NCI-H460 (cell line): ENCODE measurements at places on chromosomes 1 and 21. TPM values are rescaled to one million over a fixed set of nuclear protein-coding genes. Genes with fewer than 3 reads are reported as not detected.
A peak's percentile ranks its signal among the peaks of the same experiment; 100 is the strongest.

- no peak for DNase-seq
Observed at GRCh38 chr1:41613689-41614574, 129.4 kb upstream of the EDN2 start.

DNA sequence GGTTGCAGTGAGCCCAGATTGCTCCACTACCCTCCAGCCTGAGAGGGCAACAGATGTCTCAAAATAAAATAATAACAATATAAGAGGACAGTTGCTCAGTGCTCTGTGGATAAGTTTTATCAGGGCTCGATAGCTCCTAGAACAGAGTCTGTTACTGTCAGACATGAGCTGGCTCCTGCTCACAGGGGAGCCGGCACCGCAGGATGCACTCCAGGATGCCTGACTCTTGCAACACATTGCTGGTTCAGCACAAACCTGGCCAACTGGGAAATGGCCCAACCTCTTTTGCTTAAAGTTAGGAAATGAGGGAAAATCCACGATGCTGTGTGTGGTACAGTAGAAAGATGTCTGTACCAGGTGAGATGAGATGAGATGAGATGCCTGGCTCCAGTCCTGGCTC is 5.8 kb upstream of the CTSE start:
- DNase-seq: no peak

- no peak for DNase-seq
Observed at GRCh38 chr1:36481771-36482723, 666 bp downstream of the CSF3R start.

- no peak for DNase-seq
Observed at GRCh38 chr1:65355031-65355712, 45.8 kb downstream of the DNAJC6 start.

DNA sequence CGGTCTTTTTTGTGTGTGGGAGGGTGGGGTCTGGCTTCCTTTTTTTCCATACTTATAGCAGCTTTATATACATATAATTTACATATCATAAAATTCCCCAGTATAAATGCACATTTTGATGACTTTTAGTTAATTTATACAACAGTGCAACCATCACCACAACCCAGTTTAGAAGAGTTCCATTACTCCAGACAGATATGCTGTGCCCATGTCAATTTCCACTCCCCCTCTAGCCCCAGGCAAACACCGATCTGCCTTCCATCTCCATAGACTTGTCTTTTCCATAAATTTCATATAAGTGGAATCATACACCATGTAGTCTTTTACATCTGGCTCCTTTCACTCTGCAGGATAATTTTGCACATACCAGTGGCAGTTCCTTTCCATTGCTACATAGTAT is 139.2 kb upstream of the SYT6 start:
- no peak for DNase-seq

DNA sequence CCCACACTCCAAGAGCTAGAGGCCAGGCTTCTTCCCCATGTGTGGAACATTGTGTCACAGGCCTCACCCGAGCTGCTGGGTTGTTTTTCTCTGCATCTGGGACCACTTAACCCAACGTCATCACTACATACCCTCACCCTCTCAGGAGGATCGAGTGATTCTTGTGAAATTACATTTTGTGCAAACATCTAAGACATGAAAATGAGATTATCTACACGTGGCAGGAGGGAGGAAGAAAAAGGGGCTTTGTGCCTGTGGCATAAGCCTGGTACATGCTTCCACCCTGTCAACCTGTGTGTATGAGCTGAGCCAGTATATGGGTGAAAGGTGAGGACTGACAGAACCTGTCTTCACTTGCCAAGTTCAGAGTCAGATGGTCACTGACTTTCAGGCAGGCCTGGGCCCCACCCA is 1.6 kb downstream of the CPT2 start:
- DNase-seq: no peak

GRCh38 chr1:25811384-25812082 is 8.2 kb upstream of the MTFR1L start:
- DNase-seq: no peak

GRCh38 chr1:78004719-78005447 is at the start of gene DNAJB4:
Gene DNAJB4 (plus strand): TSS chr1:78004939. CDS start chr1:78005111, 172 bp downstream.
- peak; percentile 96 for DNase-seq

- no peak for DNase-seq
Observed at GRCh38 chr21:16773206-16773605, 739.6 kb upstream of the CXADR start.

- DNase-seq: no peak
Observed at GRCh38 chr21:41760411-41760810, 6.4 kb downstream of the RIPK4 start.

GRCh38 chr1:102241431-102242338 is 245.0 kb upstream of the OLFM3 start:
- no peak for DNase-seq

DNA sequence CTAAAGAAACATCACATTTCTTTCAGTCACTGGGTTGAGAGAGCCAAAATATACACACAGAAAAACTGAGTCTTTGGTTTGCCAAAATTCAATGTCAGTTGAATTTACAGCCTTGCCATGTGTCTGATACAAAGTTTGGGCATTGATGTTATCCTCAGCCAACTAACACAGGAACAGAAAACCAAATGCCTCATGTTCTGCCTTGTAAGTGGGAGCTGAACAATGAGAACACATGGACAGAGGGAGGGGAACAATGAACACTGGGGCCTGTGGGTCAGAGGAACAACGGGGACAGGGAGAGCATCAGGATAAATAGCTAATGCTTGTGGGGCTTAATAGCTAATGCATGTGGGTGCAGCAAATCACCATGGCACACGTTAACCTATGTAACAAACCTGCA is 39.6 kb upstream of the C21orf91 start:
- no peak for DNase-seq

GRCh38 chr1:69987881-69988280 is 217.5 kb downstream of the LRRC40 start:
- DNase-seq: no peak

GRCh38 chr1:145751491-145752037 is 32.3 kb downstream of the CD160 start:
- DNase-seq: no peak

DNA sequence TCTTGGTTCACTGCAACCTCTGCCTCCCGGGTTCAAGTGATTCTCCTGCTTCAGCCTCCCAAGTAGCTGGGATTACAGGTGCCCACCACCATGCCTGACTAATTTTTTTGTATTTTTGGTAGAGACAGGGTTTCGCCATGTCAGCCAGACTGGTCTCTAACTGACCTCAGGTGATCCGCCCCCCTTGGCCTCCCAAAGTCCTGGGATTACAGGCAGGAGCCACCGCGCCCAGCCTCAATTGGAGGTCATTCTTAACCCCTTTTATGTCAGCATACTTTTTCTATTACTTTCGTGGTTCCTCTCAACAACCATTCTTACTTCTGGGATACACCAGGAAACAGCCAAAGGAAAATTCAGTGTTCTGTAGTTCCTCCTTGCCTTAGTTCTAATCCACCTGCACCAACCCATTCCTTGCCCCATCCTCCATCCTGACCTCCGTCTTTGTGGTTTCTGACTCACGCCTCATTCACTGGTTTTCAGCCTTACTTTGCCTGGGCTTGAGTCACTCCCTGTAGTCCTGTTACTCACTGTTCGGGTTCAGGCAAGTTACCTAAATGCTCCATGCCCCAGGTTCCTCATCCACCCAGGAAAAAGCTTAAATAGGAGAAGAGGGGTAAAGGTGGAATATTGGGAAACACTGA is 12.9 kb upstream of the BCL10 start:
- DNase-seq: no peak

DNA sequence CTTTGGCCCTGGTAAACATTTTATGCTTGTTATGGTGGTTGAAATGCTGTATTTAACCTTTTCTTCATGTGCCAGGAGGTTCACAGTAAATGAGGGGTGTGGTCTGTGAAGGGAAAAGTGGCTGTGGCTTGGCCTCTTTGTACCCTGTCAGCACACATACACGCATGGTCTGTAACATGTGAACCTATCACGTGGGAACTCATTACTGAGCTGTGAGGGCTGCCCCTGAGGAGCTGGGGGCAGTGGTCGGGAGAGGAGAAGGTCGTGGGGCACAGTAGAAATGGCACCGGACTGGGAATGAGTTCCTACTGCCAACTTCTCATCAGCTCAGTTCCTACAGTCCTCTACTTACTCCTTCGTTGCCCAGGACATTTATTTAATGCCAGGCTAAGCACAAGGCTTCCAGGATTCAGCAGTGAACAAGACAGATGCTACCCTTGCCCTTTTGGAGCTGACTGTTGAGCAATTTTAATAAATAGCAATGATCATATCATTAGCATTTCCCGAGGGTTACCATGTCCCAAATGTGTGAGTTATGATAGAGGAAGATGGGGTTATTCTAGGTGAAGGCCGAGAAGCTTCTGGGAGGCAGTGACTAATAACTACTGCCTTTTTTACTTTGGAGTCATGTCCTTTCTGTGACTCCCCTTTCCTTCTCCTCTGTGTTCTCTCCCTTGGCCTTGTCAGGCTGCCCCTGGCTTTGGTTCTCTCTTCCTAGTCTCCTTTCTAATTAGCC is 38.8 kb downstream of the DDR2 start:
- DNase-seq: no peak

SMIM1 gene
- total RNA-seq: not detected in 2 replicates

UAP1 gene
- 53.8 and 57.1 TPM in 2 replicates for total RNA-seq

C1orf52 gene
- 16.7 and 20.4 TPM in 2 replicates for total RNA-seq

AADACL3 gene
- total RNA-seq: 0.05 TPM in 1 of 2 replicates, not detected in the other

SLC1A7 gene
- not detected in 2 replicates for total RNA-seq

ERRFI1 gene
- total RNA-seq: 97.4 and 105 TPM in 2 replicates

LCE1E gene
- total RNA-seq: not detected in 2 replicates

CRP gene
- not detected in 2 replicates for total RNA-seq

KLF17 gene
- not detected in 2 replicates for total RNA-seq

TGFB2 gene
- total RNA-seq: 46.5 and 52.7 TPM in 2 replicates

LCE2B gene
- total RNA-seq: not detected in 2 replicates

ARHGEF10L gene
- 3.3 and 3.8 TPM in 2 replicates for total RNA-seq

DPT gene
- total RNA-seq: not detected in 2 replicates
